ENCODE measurements at places on chromosomes 7 and 10.

- no peak for DNase-seq
Measured at GRCh38 chr7:80666376-80666775, 27.9 kb downstream of the CD36 start.

DNA sequence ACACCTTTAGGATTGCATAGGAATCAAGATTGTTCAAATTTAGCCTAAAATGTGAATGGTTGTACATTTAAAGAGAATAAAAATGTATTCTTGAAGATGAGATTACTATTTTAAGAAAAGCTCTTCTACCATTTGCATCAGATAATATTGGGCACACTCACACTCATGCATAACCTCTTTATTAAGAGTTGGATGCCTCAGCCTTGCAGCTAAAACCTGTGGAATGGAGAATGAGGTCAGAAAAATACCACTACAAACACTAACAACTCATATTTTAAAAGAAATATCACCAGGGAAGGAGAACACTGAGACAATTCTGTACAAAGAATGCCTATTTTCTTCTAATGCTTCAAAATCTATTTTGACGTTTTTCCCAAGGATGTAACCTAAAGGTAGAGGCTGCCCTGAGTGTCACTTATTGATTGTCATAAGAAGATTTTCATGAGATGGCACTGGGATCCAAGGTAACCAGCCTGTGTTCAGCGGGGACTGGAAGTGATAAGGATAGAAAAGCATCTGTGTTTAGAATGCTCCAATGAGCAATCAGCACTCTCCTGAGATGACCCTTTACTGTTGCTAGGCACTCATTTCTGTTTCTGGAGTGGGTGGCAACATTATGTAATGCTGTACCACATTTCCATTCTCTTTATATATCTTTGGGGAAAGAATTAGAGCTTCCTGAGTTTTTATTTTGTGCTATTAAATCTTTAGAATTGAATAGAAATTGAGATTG, 26.6 kb downstream of the REEP3 start:
- no peak for DNase-seq

GRCh38 chr7:14851610-14852009, 50.9 kb downstream of the DGKB start:
- no peak for DNase-seq

GRCh38 chr10:114392112-114392835, 12.0 kb downstream of the AFAP1L2 start:
- DNase-seq, result no peak

- DNase-seq, result no peak
Measured at GRCh38 chr10:61835069-61835945, 66.2 kb upstream of the ARID5B start.

GRCh38 chr10:72754275-72755032, 62.5 kb downstream of the MCU start:
- DNase-seq, result no peak

DNA sequence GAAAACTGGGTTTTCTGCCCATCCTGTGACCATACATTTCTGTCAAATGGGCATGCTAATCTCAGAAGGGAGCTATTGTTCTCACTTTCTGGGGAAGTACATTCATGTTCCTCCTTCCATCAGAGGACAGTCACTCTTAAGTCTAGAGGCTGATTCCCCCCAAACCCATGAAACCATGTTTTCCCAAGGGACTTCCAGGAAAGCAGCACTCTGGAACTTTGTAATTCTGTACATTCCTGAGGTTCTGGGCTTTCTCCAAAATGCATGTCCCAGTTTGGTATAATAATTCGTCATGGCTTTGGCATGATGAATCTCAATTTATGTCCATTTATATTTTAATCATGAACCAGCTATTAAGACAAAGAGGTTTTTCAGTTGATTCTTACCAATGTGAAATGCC, 688.1 kb downstream of the LRMDA start:
- no peak for DNase-seq
